ENCODE measurements at places on chromosomes 12 and 14.

GRCh38 chr14:68260121-68260520 is 440.5 kb downstream of the RAD51B start:
- DNase-seq, result no peak

DNA sequence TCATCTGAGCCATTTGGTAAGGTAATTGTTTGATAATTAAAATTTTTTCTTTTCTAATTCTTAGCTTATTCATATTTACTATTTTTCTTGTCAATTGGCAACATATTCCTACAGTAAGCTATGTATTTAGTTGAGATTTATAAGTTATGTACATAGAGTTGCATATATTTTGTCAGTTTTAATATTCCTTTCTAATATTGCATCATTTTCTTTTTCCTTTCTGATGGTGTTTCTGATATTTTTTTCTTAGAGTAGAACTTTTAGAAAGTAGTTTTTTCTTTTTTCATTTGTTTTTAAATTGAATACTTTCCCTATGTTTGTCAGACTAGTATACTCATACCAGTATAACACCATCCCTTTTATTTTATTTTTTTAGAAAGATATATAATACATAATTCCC is 131.3 kb downstream of the TTC6 start:
- no peak for DNase-seq

- DNase-seq, result no peak
Measured at GRCh38 chr12:11805680-11806079, 156.2 kb downstream of the ETV6 start.

GRCh38 chr12:12975322-12976077 is 23.5 kb upstream of the GPRC5D start:
- no peak for DNase-seq

DNA sequence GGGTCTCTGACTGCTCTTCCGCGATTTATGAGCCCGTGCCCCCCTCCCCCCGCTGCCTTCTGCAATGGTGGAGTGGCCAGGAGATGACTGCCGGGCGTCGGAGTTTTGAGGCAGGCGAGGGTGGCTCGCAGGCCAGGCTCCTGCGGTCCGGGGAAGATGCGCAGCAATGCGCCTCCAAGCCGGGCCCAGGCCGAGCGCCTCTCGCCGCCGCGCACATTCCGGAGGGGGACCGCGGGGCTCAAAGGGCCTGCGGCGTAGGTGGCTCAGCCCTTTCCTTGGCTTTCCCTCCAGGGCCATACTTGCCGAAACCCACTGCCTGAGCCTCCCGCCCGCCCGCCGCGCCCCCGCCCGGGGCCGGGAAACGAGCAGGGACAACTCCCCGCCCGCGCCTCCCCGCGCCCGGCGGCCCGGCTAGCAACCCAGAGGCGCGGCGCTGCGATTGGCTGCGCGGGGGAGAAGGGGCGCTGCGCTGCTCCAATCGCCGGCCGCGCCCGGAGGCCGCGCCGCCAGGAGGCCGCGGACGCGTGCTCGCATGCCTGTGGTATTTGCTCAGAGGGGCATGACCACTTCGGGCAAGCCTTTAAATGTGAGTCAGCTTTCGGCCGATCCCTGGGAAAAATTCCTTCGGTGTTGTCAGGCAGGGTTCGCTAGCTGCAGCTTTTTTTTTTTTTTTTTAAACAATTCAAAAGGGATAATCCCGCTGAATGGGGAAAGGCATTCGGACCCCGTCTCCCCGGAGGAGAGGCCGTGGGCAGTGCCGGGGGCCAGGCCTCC is 157.9 kb upstream of the PARP11 start:
- DNase-seq, result peak; percentile 60

DNA sequence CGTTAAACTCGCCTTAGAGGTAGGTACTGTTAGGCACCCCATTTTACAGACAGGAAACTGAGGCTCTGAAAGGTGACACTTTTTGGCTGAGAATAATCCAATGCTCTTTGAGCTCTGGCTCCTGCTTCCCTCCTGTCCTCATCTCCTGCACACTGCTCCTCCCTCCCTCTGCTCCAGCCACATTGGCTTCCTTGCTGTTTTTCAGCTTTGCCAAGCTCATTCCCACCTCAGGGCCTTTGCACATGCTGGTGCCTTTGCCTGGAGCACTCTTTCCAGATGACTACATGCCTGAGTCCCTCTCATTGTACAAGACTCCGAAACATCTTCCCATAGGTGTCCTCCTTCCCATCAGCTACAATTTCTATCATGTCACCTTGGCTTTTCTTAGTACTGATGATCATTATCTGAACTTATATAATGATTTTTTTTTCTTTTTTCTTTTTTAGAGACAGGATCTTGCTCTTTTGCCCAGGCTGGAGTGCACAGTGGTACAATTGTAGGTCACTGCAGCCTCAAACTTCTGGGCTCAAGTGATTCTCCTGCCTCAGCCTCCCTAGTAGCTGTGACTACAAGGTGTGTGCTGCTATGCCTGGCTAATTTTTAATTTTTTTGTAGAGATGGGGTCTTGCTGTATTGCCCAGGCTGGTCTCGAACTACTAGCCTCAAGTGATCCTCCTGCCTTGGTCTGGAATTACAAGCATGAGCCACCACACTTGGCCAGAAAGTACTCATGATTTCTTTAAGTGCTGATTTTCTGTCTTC is 15.2 kb downstream of the MSI1 start:
- DNase-seq, result no peak

- DNase-seq, result no peak
Measured at GRCh38 chr14:74389980-74390379, 36.0 kb downstream of the SYNDIG1L start.

- DNase-seq, result no peak
Measured at GRCh38 chr14:91010153-91010533, 50.3 kb downstream of the RPS6KA5 start.

GRCh38 chr14:91291786-91292405 is 47.4 kb upstream of the GPR68 start:
- DNase-seq, result no peak

GRCh38 chr12:15346488-15346887 is 24.2 kb downstream of the PTPRO start:
- no peak for DNase-seq
